Iris pigment epithelial cell (primary cell): ENCODE measurements at places on chromosomes 2 and 18.

DNA sequence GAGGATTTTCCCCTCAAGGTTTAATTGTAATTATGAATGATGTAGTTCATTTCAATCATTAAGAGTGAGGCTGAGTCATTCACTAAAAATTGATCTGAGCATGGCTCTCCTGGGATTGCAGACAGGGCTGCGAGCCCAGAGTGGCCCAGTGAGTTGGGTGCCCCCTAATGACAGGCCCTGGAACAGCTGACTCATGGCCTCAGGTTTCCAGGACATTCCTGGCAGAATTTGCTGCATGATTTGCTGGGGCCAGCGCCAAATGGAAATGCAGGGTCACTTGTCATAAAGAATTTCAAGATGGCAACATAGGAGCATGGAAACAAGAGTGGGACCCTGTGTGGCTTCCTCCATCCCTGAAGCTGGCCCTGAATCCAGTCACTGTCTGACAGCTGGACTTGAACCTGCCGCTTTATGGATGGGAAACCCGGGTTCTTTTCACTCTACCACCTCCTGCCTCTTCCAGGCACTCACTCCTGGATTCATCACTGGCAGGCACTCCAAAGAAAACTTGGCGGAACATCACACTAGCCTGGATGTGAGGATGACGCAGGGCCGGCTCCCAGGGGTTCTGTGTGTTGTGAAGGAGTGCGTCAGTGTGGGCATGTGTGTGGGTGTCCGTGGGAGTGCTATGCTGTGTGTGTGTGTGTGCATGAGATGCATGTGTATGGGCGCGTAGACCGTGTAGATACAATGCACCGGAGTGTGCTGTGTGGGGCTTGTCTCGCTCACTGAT lies 15.2 kb downstream of the OTOF start:
- peak; percentile 76 for DNase-seq

- no peak for DNase-seq
These were observed 30.2 kb downstream of the PARD3B start for GRCh38 chr2:204575463-204575862.

- peak; percentile 86 for DNase-seq
These were observed 225.4 kb upstream of the FBXO11 start for GRCh38 chr2:48131539-48132270.

- DNase-seq: no peak
These were observed 123.1 kb upstream of the CAB39 start for GRCh38 chr2:230589497-230590015.
